Chondrocyte (in vitro differentiated cells): ENCODE measurements at places on chromosomes 4 and X.

DNA sequence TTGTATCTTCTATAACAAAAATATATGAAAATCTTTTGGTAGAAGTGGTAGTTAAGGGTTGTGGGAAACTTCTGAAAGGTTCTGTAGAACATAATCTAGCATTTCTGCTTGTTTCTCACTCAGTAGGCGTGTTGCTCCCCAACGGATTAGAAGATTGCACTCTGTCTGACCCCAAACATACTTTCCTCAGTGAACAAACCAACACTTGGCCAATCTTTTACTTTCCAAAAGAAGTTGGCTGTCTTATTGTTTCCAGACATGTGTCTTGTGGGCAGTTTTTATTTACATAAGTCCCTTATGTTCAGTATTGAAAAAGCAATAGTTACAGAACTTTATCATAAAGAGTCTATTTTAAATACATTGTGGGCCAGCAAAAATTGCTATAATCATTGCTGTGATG is 312.8 kb upstream of the EPHA5 start:
- no peak for DNase-seq

- no peak for DNase-seq
Observed at GRCh38 chr4:150600812-150601445, 19.0 kb downstream of the MAB21L2 start.

- no peak for DNase-seq
Observed at GRCh38 chr4:151786158-151786495, 25.3 kb upstream of the GATB start.

GRCh38 chr4:7909463-7910262 is 30.0 kb downstream of the AFAP1 start:
- DNase-seq = no peak

DNA sequence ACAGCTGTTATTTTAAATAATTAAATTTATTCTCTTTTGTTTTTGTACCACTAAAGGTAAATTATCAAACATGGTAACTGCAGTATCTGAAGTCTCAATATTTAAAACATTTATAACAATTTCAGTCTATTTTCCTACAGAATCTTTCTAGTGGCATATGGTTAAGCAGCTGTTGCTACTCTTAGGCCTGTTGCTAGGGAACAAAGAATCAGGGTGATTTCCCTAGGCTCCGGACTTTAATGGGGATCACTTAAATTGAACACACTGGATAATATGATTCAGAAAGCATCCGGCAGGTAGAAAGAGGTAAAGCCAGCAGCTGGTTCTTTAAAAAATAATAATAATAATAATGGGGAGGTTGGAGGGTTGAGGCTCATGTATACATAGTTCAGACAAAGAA is 17.6 kb downstream of the FBXO8 start:
- no peak for DNase-seq

GRCh38 chr4:11954093-11954492 is 525.4 kb upstream of the HS3ST1 start:
- no peak for DNase-seq

GRCh38 chr4:13670456-13671160 is 43.1 kb upstream of the BOD1L1 start:
- DNase-seq = no peak

- DNase-seq = no peak
Observed at GRCh38 chrX:133437356-133437755, 22.1 kb upstream of the GPC4 start.

DNA sequence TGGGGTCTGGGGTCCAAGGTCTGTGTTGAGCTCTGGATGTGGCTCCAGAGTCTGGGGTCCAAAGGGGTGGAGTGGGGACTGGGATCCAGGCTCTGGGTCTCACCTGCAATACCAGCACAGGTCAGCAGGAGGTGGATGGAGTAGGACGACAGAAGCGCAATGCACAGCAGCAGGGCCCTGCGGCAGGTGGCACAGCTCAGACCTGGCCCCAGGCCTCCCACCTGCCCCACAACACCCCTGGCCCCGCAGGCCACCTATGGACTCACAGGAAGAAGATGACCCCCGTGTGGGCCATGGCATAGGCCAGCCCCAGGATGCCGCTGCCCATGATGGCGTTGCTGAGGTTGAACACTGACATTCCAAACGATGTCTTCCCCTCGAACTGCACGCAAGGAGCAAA is 3.4 kb downstream of the SLC38A5 start:
- no peak for DNase-seq

- no peak for DNase-seq
Observed at GRCh38 chr4:48093991-48094416, 40.0 kb downstream of the TXK start.

DNA sequence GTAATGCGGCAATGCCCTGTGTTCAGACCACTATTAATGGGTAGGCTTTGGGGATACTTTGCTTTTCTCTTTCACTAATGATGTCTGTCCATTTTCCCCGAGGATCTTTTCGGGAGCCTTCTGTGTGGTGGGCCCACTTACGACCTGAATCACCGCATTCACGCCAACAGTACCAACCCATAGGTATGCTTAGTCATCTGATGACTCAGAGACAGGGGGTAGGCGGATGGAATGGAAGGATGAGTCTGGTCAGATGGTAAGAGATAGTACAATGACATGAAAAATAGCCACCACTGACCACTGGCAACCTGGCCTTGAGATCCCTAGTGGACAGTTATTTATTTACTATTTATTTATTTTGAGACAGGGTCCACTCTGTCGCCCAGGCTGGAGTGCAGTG is 76.0 kb upstream of the DHRSX start:
- DNase-seq = no peak

GRCh38 chrX:11351375-11352295 is 58.4 kb downstream of the AMELX start:
- DNase-seq = no peak

GRCh38 chr4:83362492-83363329 is 28.1 kb upstream of the HPSE start:
- no peak for DNase-seq

- no peak for DNase-seq
Observed at GRCh38 chr4:11149612-11150259, 279.0 kb downstream of the HS3ST1 start.

DNA sequence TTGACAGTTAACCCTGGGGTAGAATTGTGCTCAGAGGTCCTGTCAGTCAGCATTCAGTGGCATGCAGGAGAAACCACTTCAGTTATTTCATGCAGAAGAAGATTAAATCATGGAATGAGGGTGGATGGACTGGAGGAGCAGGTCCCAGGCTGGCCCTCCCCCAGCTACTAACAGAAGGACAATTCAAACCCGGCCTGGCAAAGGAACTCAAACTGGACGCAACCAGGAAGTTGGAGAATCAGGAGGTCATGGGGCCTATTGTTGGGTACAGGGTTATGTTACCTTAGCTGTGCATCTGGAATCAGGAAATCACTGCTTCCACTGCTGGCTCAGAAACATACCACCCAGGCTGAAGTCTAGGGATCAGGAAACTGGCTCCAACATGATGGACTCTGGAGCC is 121.4 kb downstream of the GPAT3 start:
- no peak for DNase-seq

- DNase-seq = no peak
Observed at GRCh38 chrX:107725761-107726555, 49.6 kb downstream of the TSC22D3 start.

GRCh38 chr4:26048378-26048882 is 134.4 kb downstream of the SMIM20 start:
- DNase-seq = no peak

DNA sequence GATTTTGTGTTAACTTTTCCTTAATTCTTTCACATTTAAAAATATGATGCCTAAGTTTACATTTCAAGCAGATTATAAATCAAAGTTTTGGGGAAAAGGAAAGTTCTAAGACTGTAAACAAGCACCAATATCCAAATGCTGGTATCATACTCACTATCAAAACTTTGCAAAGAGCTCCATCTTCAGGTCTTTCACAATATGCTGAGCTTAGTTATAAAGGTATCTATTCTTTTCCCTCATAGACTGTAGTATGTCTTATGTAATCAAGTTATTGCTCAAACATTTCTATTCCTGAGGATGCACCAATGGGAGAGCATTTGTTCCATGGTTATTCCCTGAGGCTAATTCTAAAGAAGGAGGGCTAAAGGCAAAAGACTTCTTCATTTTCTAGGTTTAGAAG is 207.9 kb upstream of the FAM241A start:
- no peak for DNase-seq

DNA sequence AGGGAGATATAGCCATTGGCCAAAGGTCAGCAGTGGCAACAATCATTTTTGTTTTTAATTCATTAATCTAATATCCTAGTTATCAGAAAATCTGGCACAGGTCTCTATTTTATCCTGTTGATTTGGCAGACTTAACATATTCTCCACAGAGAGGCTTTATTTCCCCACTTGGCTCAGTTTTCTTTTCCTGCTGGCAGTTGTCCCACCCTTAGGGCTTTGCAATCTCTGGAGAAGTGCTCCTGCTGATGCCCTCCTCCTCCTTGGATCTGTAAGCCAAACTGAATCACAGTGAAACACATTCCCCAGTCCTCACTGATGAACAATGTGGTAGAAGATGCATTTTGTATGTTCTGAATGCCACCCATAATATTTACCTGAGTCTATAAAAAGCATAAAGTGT is 889.7 kb downstream of the PDHA2 start:
- no peak for DNase-seq

DNA sequence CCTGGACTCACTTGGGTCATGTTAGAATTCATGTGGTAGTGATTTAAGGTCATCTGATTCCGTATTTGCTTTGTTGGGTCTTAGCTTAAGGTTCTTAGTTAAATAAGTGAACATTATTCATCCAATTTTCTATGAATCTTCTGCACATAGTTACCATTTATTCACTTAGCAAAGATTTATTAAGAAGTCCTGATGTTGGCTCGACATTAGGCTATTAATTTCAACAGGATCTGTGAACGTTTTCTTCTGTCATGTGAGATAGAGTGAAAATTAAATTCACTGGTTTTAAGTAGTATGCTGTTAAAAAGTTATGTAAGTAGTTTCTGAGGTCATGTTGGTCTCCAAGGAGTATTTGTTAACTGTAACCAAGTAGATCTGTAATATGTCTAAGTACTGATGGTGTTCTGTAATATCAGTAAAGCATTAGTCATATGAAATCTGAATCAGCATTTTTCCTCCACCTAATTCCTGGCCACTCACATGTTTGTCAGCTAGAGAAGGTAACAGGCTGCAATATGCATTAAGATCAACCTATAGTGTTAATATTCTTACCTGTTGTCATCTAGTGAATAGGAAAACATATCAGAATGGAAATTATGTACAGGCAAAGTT is 155.6 kb downstream of the PCDH7 start:
- no peak for DNase-seq

DNA sequence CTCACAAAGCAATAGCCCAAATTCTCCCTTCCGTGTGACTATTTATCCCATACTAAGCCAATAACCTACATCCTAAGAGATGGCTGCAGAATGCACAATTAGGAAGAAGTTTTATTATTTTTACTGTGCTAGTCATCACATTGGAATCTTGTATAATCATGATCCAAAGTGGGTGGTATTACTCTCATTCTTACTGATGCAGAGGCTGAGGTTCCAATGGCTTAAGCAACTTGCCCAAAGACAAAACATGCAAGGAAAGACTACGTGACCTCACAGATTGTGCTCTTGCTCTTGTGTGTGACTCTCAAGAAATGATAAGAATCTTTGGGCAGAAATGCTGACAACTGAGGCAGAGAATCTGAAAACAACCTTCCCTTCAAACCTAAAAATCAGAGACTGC is 212.2 kb downstream of the LDB2 start:
- no peak for DNase-seq

DNA sequence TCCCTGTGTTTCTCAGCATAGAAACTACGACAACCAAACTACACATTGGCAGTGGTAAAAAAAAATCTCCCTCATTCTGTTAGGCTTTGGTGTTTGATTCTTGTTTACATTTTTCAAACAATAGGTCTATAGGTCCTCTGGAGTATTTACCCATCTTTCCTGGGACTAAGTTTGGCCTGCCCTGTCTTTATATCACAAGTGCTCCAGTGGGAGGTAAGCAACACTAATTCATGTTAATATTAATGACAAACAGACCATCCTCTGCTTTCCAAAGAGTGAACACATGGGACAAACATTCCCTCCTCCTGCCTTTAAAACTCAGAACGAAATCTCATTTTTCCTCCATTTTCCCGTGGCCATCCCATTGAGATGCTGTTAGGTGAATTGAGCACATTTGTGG is 514.1 kb upstream of the INTU start:
- DNase-seq = no peak

DNA sequence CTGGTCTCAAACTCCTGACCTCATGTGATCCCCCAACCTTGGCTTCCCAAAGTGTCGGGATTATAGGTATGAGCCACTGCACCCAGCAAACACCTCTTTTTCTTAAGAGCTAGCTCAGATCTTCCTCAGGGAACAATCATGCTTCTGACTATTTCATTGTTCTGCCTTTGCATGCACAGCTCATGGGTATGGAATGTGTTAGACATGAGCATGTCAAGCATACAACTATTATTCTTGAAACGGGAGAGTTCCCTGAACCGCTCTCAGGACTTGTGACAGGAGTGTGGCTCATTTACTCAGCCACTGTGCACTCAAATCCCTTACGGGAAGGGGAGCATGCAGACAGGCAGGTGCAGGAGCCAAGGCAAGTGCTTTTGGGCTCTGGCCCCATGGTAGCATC is 231.7 kb upstream of the TAPT1 start:
- DNase-seq = no peak

GRCh38 chrX:22800360-22800759 is 199.4 kb upstream of the DDX53 start:
- no peak for DNase-seq

DNA sequence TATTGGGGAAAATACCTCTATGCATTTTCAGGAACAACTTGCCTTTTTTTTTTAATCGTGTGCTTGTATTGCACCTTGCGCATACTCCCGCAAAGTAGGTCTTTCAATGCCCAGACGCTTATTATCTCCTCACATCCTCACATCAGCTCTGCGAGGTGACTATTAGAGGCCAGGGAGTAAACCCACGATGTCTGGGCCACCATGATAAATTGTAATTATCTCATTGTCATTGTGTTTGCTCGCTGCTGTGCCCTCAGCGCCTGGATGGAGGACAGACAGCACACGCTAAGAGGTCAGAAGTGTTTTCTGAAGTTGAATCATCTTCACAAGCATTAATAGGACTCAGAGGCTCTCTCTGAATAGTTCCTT is 1.0 kb upstream of the RELL1 start:
- DNase-seq = no peak

DNA sequence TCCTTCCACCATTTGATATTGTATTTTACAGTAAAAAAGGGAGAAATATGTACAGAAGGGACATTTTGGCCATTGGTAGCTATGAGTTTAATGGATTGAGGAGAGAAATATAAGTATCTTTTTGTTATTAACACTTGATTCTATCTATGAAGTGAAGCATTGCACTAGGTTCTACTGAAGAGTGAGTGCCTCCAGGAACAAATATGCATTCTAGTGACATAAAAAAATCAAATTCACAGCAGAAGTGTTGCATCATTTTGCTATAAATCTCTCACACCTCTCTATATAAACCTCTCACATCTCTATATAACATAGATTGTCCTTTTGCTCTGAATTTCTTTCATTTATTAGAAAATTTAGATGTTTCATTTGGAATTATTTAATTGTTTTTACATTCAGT is 425 bp downstream of the SYTL5 start:
- DNase-seq = no peak

DNA sequence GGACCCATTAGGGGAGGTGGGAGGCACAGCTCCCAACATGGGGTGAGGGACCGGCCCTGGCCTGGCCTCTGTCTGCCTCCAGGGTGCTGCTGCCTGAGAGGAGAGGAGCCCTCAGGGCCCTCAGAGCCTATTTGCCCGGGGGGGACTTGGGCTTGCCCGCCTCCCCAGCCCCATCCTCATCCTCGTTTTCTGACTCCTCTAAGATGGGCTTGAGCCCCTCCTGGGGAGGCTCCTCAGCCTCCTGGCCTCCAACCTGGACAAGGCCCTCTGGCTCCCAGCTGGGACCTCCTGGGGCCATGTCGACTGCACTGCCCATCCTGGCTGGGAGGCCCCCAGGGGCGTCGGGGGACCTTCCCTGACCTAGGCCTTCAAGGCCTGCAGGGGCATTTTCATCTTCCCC is 2.8 kb downstream of the PNMA6F start:
- DNase-seq = no peak
